Activated gamma-delta T cell treated with anti-CD3 and anti-CD28 coated beads, Interleukin-2, amount 50 U/mL, for 16 hours (primary cell): ENCODE measurements at places on chromosomes 7 and 10.

DNA sequence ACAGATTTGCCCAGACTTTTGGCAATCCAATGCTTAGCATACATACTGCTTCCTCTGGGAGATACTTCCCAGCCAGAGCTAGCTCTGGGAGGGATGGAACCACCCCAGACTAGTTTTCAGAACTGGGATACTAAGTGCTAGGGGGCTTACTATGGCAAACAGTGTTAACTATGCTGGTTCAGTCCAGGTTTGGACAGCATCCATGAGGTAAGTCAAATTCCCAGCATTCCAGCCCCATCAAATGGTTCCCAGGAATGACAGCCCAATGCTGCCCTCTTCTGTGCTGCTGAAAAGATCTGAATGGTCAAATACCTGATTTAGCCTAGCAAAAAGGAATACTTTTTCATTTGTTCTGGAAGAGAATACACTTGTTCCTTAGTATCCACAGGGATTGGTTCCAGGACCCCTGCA is 141.7 kb upstream of the CCDC6 start:
- DNase-seq: no peak

GRCh38 chr7:83613232-83613631 is 35.7 kb downstream of the SEMA3E start:
- DNase-seq: no peak

DNA sequence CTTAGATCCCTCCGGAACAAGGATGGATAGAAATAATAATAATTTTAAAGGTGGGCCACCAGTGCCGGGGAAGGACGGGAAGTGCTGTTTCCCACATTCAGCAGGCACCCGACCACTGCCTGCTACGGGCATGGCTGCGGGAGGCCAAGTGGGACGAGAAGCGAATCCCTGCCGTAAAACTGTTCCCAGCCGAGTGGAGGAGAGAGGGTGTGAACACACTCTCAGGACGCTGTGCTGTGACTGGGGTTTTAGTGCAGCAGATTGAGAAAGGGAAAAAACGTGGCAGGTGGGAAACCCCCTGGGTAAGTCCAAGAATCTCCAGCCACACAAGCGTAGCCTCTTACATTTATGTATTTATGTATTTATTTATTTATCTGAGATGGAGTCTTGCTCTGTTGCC is 158.8 kb downstream of the DNAJB6 start:
- no peak for DNase-seq

DNA sequence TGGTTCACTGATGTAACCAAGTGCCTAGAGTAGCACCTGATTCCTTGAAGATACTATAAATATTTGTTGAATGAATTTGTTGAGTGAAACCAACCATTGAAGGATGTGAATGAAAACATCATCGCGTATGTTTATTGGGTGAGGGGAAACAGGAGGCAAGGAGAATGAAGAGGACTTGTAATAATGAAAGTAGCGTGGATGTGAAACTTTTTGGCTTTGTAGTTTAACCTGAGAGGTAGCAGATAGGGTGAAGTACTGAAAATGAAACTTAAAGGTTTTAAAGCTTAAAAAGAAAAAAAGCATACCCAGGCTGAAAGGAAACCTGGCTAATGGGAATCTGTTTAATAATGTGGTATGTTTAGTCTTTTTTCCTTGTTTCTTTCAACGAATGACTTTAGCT is 5.2 kb downstream of the CCNY start:
- no peak for DNase-seq

DNA sequence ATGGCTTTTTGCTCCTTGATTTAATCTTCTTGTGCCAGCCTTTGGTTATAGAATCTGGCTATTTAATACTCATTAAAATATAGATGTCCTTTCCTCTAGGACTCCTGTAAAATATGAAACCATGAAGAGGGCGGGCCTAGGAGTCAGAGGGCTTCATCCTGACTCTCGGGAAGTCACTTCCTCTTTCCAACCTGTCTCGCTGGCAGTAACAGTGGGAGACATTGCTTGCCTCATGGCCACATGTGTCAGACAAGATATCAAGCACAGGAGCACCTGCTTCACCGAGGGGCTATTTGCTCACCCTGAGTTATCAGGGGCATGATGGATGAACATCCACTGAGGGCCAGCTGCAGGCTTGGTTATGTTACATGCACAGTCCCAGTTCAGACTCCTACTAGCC is 31.0 kb downstream of the SLIT1 start:
- no peak for DNase-seq

DNA sequence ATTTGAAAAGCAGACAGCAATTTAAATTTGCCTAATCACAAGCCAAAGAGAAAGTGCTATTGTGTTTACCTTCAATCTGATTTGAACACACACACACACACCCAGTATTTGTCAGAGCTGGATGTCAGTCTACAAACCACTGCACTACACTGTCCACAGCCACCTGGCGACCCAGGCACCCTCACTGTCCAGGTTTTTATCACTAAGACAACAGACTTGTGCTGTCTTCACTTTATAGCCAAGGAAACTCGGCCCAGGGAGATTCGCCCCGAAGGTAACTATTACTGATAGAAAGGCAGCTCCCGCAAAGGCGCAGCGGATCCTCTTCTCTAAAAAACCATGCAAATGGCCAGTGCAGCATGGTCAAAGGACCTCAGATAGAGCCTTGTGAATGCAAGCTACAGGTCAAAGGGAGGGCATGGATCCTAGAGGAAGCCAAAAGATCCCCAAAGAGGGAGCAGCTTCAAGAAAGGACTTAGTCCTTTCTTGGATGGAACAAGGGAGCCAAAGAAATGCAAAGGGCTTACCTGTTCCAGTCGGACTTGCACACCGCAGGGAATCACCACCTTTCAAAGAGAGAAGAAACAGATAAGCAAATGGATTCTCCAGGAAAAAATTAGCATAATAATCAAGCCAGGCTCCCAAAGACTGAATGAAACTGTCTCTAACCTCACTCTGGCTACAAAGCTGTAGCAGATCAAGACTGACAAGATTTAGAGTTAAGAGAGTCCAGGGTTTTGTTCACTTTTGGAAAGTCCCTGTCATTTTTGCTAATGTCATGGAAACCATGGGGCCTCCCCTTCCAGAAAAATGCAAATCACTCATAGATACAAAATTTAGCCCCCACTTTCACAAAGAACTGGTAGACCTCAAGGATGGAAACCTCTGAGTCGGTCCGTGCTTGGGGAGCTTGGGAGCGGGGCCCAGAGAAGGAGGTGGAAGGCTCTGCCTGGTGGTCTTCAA is 101.1 kb downstream of the TNS3 start:
- DNase-seq: no peak

GRCh38 chr7:92409357-92409756 is 37.9 kb upstream of the GATAD1 start:
- DNase-seq: no peak

- no peak for DNase-seq
Measured at GRCh38 chr7:107690611-107691010, 30.0 kb downstream of the SLC26A4 start.
